Subcutaneous adipose tissue (tissue), 4 donors: ENCODE measurements at places on chromosomes 7 and 10. TPM values are rescaled to one million over a fixed set of nuclear protein-coding genes. Genes with fewer than 3 reads are reported as not detected.

The NYAP1 gene
- total RNA-seq: not detected

The OGDHL gene
- not detected for total RNA-seq

The SH2D4B gene
- 0.34 TPM for total RNA-seq

The TRIM73 gene
- total RNA-seq: 1.3 TPM

The AHR gene
- total RNA-seq: 166 TPM

The C10orf105 gene
- not detected for total RNA-seq

The FANK1 gene
- total RNA-seq: 1.9 TPM

The CYCS gene
- total RNA-seq: 28.6 TPM

The CALML3 gene
- total RNA-seq: not detected

The SPAM1 gene
- total RNA-seq: not detected

The C10orf67 gene
- total RNA-seq: not detected

The SORCS3 gene
- total RNA-seq: not detected

The CASTOR2 gene
- total RNA-seq: 17.1 TPM

The GALNT11 gene
- 55.9 TPM for total RNA-seq

The ASB13 gene
- 19.2 TPM for total RNA-seq

The CPA4 gene
- 0.51 TPM for total RNA-seq

The SCD gene
- total RNA-seq: 226 TPM

The CCZ1 gene
- 63.6 TPM for total RNA-seq

The CRYGN gene
- not detected for total RNA-seq

The ZNF503 gene
- total RNA-seq: 4.1 TPM

The RGR gene
- not detected for total RNA-seq

The SPDYE1 gene
- not detected for total RNA-seq

The COMTD1 gene
- total RNA-seq: 6.7 TPM
